ENCODE measurements at places on chromosomes 7 and 10. TPM values are rescaled to one million over a fixed set of nuclear protein-coding genes. Genes with fewer than 3 reads are reported as not detected.

The LRGUK gene
- total RNA-seq = 0.64 TPM

The LRRC17 gene
- total RNA-seq = 0.92 TPM

The PDE6C gene
- not detected for total RNA-seq

The CALD1 gene
- 230 TPM for total RNA-seq

The CRYGN gene
- not detected for total RNA-seq

The TMEM140 gene
- not detected for total RNA-seq

The SH2D4B gene
- total RNA-seq = 0.23 TPM
